ENCODE measurements at places on chromosomes 4 and X.

DNA sequence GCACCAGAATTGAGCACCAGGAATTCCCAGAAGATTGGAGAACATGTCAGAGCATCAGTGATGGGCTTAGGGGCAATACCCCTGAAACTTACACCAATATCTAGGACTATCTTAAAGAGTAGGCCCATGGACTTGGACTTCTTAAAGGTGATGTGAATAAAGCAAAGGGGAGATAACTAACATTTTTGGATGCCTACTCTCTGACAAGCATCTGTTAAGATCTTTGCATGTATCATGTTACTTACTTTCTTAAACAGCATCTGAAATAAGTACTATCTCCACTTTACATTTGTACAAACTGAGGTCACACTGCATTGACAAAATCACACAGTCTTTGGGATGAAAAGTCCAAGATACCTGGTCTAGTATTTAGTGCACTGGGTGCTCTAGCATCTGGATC, 258.6 kb upstream of the ARSJ start:
- ATAC-seq, result peak; percentile 70

GRCh38 chrX:21632027-21632426, 26.1 kb downstream of the KLHL34 start:
- no peak for ATAC-seq

- peak; percentile 48 for ATAC-seq
Measured at GRCh38 chr4:87632469-87632868, 17.6 kb upstream of the DMP1 start.

DNA sequence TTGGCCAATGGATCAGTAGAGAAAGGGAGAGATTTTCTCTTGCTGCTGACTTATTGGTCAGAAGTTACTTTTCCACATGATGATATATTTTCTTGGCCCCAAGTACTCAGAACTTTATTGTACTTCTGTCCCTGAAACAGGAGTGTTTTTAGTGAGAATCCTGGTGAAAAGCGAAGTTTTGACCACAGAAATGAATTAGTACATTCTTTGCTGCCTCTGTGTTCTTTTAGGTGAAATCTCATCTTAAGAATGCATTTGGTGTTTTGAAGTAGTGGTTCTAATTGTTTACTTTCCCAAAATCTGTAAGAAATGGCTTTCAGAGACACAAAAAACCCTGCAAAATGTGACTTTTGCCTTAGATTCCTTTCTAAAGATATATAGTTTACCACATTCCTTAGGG, 240.4 kb downstream of the FRMPD4 start:
- ATAC-seq, result no peak

- no peak for ATAC-seq
Measured at GRCh38 chrX:18158963-18159362, 61.7 kb downstream of the BEND2 start.

DNA sequence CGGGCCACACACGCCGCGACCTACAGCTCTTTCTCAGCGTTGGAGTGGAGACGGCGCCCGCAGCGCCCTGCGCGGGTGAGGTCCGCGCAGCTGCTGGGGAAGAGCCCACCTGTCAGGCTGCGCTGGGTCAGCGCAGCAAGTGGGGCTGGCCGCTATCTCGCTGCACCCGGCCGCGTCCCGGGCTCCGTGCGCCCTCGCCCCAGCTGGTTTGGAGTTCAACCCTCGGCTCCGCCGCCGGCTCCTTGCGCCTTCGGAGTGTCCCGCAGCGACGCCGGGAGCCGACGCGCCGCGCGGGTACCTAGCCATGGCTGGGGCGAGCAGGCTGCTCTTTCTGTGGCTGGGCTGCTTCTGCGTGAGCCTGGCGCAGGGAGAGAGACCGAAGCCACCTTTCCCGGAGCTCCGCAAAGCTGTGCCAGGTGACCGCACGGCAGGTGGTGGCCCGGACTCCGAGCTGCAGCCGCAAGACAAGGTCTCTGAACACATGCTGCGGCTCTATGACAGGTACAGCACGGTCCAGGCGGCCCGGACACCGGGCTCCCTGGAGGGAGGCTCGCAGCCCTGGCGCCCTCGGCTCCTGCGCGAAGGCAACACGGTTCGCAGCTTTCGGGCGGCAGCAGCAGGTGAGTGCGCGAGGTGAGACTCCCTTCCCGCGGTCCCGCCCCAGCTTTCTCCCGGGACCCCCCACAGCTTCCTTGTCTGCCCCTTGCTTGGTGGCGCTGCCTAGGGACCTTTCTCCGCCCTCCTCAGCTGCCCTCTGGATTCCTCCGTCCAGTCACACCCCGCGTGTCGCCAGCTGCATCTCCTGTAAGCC, 678 bp downstream of the BMP3 start:
- peak; percentile 66 for ATAC-seq

- no peak for ATAC-seq
Measured at GRCh38 chr4:158826057-158826456, 57.2 kb downstream of the FNIP2 start.

DNA sequence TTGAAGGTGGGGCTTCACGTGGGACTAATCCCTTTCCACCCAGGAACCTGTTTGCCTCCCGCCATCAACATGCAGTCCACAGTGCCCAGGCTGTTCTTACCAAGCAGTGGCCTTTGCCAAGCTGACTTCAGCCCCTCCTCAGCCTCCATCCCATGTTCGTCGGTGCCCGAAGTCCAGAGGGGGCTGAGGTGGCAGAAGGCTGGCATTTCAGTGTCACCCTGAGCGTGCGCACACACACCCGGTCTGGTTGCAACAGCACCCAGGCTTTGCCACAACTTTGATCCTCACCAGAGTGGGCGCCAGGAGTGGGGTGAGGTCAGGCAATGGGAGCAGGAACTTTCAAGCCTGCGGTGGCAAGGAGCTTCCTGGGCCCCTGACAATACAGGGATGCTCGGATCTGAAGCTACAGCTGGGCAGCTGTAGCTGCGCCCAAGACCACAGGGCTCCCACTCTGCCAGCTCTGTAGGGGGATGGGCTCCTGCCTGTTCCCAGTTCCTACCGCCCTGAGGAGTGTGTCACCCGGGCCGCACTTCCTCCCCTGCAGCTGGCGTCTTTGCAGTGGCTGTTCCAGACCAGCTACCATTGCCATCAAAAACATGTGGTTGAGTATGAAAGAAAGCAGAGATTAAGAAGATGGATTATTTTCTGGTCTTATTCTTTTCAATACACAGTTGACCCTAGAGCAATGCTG, 428.0 kb downstream of the EPHA5 start:
- no peak for ATAC-seq

DNA sequence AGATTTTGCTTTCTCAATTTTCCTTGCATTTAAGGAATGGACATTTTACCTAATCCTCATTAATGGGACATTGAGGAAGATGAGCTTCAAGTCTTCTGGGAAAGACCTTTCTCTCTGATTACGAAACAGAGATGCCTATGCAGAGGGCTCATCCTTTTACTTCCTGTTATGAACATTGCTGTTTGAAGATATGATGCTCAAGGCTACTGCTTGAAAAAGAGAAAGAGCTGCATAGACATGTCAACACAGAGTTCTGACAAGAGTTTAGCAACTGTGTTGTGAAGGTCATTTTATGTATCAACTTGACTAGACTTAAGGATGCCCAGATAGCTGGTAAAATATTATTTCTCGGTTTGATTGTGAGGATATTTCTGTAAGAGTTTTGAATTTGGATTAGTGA, 13.8 kb upstream of the GNPDA2 start:
- ATAC-seq, result no peak

DNA sequence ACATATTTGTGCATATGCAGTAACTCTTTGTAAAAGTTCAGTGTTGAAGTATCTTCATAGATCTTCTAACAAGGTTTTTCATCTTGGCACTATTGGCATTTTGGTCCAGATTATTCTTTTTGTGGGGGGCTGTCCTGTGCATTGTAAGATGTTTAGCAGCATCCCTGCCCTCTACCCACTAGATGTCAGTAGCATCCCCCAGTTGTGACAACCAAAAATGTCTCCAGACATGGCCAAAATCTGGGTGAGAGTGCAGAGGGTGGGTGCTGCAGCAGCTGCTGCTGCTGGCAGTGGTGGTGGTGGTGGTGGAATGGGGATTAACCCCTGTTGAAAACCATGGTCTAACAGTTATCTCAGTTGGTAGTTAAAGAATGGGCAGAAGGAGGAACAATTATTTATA, 370.0 kb downstream of the GPAT3 start:
- no peak for ATAC-seq

GRCh38 chrX:25096522-25097045, 80.8 kb upstream of the ARX start:
- no peak for ATAC-seq

GRCh38 chr4:22850630-22851029, 157.9 kb downstream of the GBA3 start:
- ATAC-seq, result no peak

- ATAC-seq, result no peak
Measured at GRCh38 chr4:160877087-160877790, 1286.6 kb downstream of the FSTL5 start.

GRCh38 chr4:29829067-29829466, 891.1 kb upstream of the PCDH7 start:
- ATAC-seq, result no peak

- ATAC-seq, result no peak
Measured at GRCh38 chrX:10133980-10134676, 22.6 kb upstream of the CLCN4 start.

DNA sequence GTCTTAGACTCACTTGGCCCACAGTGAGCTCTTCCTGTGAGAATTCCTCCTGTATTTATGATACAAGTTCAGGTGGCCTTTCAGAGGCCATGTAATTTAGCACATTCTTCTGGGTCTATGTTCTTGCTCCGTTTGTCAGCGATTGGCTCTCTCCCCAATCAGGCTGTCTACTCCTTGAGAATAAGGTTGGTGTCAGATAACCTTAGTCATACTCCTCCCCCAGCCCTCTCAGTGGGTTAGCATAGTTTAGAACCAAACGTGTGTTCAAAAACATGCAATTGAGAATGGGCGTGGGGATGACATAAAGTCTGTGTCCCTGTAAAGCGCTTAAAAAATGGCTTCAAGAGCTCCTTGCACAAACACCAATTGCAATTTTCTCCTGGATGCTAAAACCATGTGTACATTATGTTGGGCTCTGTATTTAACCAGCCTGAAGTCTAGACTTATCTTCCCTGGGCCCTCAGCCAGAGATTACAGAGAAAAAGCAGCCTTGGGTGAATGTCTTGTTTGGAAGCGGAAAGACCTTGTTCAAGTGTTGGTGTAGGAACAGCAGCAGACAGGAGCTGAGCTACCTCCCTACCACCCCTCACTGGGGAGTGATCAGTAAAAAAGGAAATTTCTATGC, 9.9 kb upstream of the CT47C1 start:
- ATAC-seq, result peak; percentile 78

DNA sequence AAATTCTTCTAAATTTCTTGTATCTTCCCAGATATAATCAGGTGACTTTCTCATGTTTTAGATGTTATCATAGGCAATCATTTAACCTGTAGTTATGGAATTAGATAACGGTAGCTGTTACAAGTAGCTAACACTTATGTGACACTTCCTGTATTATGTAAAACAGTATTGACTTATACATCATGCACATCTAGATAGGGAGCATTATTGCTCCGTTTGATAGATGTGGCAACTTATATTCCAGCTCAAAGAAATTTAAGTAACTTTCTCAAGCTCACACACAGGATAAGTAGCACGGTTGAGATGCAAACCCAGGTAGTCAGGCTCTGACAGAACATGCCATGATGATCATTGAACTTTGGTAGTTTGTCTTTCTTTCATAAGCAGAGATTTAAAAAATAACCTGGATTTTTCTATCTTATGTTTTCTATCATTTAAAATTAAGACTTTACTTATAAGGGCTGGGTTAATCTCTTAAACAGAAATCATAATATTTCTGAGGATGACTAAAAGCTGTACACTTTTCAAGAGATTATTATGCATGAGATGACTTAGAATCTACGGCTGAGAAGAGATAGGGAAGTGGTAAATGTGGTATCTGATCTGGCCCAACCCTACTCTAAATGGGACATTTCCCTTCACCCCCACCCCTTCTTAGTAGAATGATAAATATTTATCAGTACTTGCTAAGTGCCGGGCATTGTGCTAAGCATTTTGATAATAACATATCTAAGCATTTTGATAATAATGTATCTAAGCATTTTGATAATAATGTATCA, 69.1 kb upstream of the HPGD start:
- no peak for ATAC-seq

DNA sequence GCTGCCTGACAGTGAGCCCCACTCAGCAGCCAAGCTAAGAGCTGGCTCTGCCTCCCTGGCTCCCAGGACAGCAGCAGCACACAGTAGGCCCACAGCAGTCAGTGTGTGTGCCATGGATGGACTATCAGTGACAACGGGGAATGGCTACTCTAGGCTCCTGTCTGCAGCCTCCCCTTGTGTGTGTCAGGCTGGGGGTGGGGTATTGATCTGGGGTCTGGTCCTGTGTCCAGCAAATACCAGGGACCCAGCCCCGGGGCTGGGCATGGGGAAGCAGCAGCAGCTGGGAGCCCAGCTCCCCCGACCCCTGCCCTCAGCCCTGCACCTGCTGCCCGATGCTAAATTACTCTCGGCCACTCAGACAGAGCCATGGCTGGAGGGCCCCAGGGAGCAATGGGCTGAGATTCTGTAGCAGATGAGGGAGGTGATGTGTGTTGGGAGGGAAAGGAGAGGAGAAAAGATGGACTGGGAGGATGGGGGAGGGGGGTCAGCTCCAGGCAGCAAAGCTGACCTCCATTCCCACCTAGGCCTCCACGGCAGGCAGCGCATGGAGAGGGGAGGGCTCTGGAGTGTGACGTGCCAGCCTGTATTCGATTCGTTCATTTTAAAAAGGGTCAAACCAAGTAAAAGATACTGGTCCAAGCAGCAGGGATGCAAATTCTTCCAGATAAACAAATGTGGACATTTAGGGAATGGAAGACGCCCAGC, 61.3 kb upstream of the CRMP1 start:
- ATAC-seq, result no peak

GRCh38 chr4:7285244-7286094, 93.1 kb downstream of the SORCS2 start:
- no peak for ATAC-seq

DNA sequence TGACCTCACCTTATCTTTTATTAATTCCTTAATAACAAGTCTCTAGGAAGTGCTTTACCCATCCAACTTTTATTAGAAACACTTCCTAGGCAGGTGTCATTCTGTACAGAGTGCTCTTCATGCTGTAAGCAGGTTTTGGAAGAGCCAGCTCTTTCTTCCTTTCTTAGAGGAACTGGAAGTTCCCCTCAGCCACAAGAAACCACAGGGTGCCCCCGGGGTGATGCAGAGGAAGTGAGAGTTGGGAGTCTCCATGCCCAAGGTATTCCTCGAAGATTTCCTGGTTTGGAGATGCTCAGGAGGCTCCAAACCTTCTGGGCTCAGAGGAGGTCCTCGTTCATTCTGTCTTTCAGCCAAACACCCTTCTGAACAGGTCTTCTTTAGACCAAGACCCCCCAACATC, 83.8 kb downstream of the EGF start:
- no peak for ATAC-seq
